ENCODE measurements at places on chromosomes 3 and 15.

DNA sequence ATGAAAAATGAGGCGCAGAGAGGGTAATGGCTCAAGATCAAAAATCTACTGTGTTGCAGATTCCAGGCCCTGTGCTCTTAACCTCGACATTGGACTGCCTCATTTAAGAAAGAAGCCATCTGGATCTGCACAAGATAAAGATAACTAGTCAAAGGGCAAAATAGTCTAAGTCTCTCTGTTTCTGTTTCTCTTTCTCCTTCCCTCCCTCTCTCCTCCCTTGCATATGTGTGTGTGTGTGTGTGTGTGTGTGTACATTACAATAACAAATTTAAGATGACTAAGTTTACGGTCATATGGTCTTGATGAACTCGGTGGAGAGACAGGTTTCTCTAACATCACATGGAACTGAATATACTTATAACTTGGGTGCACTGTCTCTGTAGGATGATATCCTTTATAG lies 69.2 kb downstream of the MEIS2 start:
- no peak for DNase-seq

- peak; percentile 80 for DNase-seq
Observed at GRCh38 chr15:31325595-31326155, 960 bp upstream of the KLF13 start.

GRCh38 chr3:183434992-183435391 lies 6.6 kb upstream of the MCF2L2 start:
- DNase-seq: no peak

DNA sequence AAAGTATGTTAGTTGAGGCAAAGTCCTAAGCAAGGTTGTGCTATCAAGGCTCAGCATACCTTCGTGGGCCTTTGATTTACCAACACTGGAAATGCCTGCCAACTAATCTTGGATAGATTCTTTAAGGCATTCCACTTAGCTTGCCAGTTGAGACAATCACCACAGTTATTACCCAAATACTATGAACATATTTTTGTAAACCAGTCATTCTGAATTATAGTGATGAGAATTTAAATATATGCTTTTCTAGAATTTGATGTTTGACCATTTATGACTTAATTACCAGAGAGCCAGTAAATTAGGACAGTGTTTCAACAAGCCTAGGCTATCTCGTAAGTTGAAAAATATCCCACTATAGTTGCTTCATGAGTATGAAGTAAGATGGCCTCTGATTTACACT lies 15.5 kb downstream of the TRIM59 start:
- no peak for DNase-seq

- peak; percentile 19 for DNase-seq
Observed at GRCh38 chr15:25242957-25243799, 195.6 kb downstream of the UBE3A start.

DNA sequence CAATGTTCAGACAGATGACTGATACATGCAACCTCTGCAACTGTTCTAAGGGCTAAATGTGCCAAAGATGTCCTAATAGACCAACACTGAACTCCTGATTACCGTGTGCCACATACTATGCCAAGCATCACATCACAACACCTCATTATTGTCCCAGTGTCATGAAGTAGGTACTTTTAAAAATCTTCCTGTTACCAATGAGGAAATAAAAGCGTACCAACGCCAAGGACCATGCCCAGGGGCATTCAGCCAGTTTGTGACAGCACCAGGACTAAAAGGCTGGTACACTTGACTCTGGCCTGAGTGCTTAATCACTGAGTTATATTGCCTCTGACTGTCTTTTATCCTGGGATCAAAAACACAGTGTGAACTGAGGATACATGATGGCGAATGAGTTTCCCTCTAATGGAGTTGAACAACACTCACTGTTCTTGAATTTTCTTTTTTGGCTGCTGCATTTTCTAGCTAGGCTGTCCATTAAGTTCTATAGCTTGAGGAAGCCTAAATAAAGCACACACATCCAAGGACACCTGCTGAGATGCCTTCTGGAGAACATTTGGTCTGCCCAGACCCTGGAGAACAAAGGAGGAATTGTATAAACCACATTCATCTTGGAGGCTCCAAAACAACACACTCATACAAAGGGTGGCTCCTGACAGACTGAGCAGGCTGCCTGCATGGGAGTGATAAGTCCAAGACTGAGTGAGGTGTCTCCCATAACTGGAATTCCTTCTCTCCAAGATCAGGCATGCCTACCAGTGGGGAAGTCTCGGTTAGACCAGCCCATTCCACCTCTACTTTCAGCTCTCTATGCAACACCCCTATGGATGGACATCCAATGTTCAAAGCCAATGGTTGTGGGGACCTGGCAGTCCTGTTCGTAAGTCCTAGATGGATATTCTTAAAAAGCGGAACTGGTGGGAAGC lies 126.7 kb upstream of the PRICKLE2 start:
- DNase-seq: no peak

- no peak for DNase-seq
Observed at GRCh38 chr3:56776556-56776950, 25.2 kb downstream of the ARHGEF3 start.

DNA sequence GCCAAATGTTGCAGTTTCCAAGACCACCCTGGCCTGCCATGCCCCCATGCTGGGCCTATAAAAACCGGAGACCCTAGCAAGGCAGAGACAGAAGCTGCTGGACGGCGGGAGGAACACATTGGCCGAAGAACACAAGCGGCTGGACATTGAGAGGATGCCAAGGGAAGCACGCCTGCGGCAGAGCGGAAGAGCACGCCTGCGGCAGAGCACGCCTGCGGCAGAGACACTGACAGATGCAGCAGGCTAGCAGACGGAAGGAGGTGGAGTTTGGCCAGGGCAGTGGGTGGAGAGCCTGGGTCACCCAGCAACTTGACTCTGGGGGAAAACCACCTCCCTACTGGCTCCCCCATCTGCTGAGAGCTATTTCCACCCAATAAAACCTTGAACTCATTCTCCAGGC lies 322.3 kb upstream of the TBL1XR1 start:
- DNase-seq: no peak

DNA sequence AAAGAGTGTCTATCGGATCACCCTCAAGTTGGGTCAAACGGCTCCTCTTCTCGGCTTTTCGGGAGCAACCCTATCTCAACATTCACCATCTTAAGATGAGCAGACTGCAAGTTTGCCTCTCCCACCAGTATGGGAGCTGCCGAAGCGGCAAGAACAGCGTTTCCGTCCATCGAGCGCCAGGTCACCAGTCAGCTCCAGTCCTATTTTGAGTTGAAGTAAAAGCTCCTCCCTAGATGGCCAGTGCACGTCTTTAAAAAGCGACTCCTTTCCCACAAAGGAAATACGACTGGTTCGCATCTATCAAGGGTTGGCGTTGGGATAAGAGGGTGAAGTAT lies 369 bp upstream of the U2SURP start:
- no peak for DNase-seq

Data from dorsolateral prefrontal cortex (tissue), 122 donors.